ENCODE measurements at places on chromosomes 1 and 21.

DNA sequence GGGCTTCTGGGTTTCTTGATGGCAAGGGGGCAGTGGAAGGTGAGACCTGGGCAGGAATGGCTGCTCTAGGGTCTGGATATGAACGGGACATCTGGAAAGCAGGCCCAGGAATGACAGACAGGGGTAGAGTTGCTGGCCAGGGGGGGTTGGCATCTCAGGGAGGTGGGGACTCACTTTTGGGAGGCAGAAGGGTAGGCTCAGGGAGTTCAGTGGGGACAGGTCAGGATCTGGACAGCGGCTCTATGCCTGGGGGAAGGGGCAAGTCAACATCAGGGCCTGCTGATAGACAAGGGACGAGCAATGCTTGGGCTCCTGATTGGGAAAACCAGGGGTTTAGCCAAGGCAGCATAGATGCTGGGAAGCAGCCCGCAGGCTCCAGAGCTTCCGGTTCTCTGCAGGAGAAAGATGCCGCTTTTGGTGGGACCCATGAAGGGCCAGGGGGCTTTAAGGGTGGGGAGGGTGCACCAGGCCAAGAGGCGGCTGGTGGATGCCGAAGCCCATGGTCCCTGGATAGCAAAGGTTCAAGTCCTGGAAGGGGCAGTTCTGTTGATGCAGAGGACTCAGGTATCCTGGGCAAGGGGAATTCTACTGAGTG is 21.9 kb downstream of the IGFN1 start:
- no peak for DNase-seq

GRCh38 chr1:38418195-38419030 is 371.8 kb upstream of the POU3F1 start:
- DNase-seq: no peak

DNA sequence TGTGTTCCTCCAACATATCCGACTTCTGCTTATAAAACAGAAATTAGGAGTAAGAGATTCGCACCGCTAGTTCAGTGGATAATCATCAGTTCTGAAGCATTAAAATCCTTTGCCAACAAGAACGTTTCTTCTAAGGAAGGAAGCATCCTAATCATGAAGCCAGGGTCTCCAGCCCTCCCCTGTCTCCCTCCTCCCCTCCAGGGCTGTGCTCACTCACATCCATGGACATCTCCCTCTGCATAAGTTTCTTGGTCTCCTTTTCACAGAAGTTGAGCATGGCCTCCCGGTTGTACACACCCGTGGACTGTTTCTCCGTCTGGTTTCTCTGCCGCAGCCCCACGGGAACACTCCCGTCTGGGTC is 505 bp downstream of the LMOD1 start:
- DNase-seq: no peak

- DNase-seq: no peak
These were observed 241.8 kb downstream of the KIF26B start for GRCh38 chr1:245396615-245397014.

DNA sequence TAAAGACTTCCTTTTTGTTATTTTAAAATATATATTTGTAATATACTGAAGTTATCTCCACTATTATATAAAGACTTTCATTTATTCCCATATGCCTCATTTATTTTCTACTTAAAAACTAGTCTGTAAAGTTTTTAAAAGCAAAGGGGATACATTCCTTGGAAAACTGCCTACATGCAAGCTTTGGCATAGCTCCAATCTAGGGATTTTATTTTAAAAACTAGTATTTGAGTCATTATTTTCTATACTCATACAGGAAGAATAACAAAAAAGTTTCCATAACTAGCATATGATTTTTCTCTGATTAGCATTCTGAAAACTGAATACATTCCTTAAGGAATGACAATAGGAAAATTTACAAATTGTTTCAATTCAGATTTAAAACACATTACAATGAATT is 88.9 kb downstream of the COL24A1 start:
- no peak for DNase-seq
